Right forelimb (tissue), 1 donor: ENCODE measurements at places on chromosomes 11 and 22.

DNA sequence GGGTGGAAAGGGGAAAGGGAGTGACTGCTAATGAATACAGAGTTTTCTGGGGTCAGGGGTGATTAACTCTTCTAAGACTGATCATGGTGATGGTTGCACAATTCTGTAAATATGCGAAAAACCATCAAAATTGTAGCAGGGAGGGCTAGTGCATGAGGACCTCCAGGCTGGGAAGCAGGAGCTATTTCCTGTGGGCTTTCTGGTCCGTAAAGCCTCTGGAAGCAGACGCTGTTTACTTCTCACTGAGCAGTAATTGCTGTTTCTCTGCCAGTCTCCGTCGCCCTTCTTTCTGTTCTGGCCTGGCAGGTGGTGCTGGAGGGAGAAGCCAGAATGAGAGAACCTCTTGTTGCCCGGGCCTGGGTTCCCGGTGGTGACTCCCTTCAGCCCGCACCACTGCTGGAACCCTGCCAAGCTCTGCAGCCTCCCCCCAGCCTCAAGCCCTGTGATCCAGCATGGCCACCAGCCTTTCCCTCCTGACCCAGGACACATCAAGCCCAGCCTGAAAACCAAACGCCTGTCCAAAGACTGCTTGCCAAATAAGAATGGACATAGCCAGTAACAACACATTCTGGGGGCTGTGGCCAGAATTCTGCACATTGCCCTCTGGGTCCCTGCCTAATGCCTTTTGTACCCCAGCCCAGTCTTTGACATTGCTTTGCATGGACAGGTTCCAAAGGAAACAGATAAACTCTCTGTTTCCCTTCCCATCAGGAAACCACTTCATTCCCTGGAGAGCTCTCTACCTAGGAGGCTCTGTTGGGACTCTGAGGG lies 201.0 kb upstream of the NAV2 start:
- peak; percentile 65 for DNase-seq

- no peak for DNase-seq
Observed at GRCh38 chr11:125358254-125358840, 137.7 kb downstream of the FEZ1 start.

DNA sequence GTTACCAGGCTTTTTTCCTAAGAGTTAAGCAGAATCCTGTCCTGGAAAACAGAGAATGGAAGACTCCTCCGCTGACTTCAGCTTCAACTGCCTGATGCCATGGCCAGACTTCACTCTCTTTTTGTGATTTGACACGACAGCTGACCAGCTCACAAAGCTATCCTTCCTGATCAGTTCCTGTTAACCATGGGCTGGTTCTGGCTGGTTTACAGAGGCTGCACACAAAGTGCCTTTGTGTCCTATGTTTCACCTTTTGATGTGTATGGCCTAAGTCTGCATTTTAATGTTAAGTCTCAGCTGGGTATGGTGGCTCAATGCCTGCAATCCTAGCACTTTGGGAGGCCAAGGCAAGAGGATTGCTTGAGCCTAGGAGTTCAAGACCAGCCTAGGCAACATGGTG lies 11.1 kb downstream of the FOLR3 start:
- DNase-seq: no peak

DNA sequence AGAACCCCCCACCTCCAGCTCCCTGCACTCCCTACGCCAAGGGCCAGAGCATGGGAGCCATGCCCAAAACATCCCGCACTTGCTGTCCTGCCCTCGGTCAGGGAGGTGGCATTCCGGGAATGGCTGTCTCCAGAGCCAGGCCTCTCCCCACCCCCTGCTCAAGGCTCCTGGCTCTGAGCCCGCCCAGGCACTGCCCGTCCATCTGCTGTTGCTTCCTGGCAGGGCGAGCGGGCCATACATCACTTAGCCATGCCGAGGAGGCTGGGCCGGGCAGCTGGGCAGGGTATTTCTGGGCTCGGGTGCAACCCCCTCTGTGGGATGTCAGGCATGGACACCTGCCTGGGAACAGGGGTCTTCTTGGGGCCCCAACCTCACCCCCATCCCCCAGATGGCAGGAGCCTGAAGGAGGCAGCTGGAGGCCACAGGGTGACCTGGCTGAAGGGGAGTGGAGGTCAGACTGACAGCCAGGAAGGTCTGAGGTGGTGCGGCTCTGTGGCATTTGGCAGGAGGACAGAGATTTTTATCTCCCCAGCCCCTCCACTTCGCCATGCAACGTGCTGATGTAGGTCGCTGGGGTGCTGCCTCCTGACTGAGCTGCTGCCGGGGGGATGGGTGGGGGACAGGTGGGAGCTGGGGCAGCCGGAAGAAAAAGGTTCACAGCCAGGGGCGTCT lies 8.7 kb upstream of the CABP7 start:
- no peak for DNase-seq
